ENCODE measurements at places on chromosomes 4 and X. TPM values are rescaled to one million over a fixed set of nuclear protein-coding genes. Genes with fewer than 3 reads are reported as not detected.

Gene P2RY4
- total RNA-seq, result not detected

Gene AKAP14
- total RNA-seq, result 10.1 TPM

Gene ARHGAP24
- total RNA-seq, result 10.7 TPM

DNA sequence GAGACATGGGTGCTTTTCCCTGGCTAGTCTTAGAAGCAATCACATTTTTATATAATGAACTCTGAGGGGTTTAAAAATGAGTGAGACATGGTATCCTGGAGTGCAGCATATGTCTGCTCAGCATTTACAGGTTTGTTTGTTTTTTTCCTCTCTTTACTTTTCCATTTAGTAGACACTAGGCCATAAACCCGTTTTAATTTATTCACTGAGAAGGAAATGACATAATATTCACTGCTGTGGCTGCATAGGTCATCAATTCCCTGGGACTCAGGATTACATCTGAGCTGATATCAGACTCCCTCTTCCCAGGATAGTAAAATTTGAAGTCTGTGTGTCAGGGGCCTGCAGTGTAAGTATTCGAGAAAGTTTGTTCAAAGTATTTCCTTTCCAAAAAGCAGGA lies 178.9 kb upstream of the SPRY1 start:
- H3K27me3 ChIP-seq, result no peaks in the 10 kb centered on the region
- H3K4me1 ChIP-seq, result no peaks in the 10 kb centered on the region
- no peak overlapping the region for H3K27ac ChIP-seq
- DNase-seq, result no peak
- H3K4me3 ChIP-seq, result no peak overlapping the region
- H3K36me3 ChIP-seq, result no peaks in the 10 kb centered on the region

DNA sequence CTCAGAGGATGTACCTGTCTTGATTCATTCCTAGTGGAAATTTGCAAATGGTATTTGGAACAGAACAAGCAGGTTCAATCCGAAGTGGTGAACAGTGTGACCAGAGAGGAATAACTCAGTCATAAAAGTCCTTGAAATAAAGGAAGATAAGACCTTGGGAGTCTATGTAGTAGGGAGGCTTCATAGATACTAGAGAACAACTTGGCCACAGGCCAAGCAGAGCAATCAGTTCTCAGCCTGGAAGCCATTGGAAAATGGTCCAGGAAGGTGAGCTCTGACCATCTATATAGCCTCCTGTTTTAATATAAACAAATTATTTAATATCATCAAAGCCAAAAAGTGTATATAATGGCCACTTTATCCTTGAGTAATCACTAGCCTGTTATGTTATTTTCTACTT lies 11.3 kb downstream of the TXK start:
- H3K4me1 ChIP-seq, result no peaks in the 10 kb centered on the region
- no peak for DNase-seq
- no peaks in the 10 kb centered on the region for H3K27me3 ChIP-seq
- H3K27ac ChIP-seq, result no peak overlapping the region
- H3K36me3 ChIP-seq, result no peaks in the 10 kb centered on the region

GRCh38 chr4:80029364-80029763 lies 43.7 kb downstream of the ANTXR2 start:
- no peak overlapping the region for H3K4me3 ChIP-seq
- DNase-seq, result no peak
- no peaks in the 10 kb centered on the region for H3K36me3 ChIP-seq
- no peak overlapping the region for H3K27ac ChIP-seq
- peaks cover 3% of the 10 kb centered on the region for H3K4me1 ChIP-seq
